ENCODE measurements at places on chromosomes 7 and 10.
A peak's percentile ranks its signal among the peaks of the same experiment; 100 is the strongest.

DNA sequence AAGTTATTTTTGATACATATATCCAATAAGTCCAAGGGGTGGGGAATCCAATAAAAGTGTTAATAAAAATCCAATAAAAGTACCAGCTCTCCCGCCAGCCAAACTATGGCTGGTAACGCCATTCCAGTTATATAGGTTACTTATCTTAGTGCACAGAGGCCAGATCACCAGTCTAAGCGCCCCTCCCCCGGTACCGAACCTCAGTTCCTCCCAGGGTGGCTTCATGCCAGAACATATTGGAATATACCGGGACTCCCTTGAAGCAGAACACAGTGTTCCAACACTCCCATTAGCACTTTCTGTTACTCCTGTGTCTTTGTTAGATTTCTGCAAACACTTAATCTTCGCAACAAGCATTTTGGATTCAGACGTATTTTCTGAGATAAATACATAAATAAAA, 7.5 kb downstream of the FBH1 start:
- DNase-seq: no peak

GRCh38 chr10:61655335-61655851, 7.3 kb upstream of the CABCOCO1 start:
- DNase-seq: no peak

- no peak for DNase-seq
These were observed 169.7 kb downstream of the CACNA2D1 start for GRCh38 chr7:82273886-82274285.

DNA sequence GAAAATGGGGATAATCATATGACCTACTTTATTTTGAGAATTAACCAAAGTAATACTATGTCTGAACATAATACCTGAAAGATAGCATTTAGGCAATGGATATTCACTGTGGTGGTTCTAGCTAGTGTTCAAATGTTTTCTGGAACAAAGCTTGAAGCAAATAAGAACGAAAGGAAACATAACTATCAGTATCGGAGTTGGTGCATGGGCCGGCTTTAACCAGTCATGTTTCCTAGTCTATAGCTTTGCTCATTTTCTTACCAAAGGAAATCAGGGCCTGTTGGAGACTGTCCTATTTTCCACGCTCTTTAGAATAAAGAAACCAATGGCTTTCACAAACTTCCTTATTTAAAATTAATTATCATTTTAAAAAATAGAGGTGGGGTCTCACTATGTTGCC, 8.9 kb downstream of the IL2RA start:
- DNase-seq: no peak

GRCh38 chr10:118781541-118781940, 26.8 kb upstream of the CACUL1 start:
- no peak for DNase-seq

DNA sequence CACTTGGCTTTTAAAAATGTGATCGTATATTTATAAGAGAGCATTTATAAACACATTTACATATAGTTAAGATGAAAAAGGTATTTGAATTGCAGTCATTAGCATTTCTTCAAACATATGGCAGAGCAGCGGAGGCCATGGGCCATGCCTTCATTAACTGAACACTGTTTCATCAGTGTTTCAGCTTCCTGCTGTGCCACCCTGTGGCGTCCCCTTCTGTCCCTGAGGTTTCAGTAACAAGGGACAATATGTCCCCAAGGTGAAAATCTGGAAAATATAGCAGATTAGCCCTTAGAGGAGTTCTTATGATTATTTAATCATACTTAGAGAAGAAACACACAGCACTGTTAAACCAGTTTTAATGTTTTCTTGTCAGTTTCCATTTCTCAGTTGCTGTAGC, 577.8 kb downstream of the ETV1 start:
- no peak for DNase-seq

- DNase-seq: no peak
These were observed 155.8 kb upstream of the GLI3 start for GRCh38 chr7:42392826-42393225.

GRCh38 chr7:133409421-133409820, 156.5 kb downstream of the EXOC4 start:
- no peak for DNase-seq

GRCh38 chr7:157496416-157497275, 159.8 kb downstream of the DNAJB6 start:
- no peak for DNase-seq

GRCh38 chr7:112347088-112347487, 103.2 kb upstream of the IFRD1 start:
- DNase-seq: no peak

DNA sequence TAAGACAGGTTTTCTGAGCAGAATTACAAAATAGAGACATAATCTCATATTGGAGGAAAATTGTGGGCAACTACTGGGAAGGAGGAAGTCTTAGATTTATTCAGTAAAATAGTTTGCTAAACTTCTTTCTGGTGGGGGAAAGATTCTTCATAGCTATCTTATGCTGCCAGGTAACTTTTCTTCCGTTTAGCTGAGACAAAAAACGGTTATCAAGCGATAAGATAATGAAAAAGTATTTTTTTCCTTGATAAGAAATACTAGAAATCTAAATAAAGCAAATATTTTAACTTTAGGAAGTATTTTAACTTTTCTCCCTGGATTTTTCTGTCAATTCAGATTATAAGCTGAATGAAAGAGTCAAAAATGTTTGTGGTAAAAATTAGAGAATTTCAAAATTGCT, 52.3 kb downstream of the JMJD1C start:
- no peak for DNase-seq

- DNase-seq: no peak
These were observed 179.5 kb downstream of the CREB5 start for GRCh38 chr7:28591725-28592349.

DNA sequence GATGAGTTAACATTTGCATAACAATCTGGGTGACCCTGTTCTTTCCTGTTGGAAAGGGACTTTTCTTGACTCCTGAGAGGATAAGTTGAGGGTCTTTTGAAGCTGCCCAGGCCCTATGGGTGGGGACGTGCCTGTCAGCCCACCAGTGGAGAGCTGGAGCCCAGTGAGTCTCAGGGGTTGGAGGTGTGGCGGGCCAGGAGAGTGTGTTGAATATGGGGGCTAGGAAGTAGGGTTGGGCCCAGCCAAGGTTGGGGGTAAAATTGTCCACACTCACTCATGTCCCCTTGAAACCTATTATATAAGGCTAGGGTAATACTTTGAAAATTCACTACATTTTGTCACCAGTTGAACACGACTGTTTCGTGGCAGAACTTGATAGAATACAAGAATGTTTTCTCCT, 17.9 kb upstream of the KAT6B start:
- no peak for DNase-seq

GRCh38 chr7:118861581-118861980, 637.1 kb downstream of the ANKRD7 start:
- DNase-seq: no peak

- DNase-seq: no peak
These were observed 98.7 kb upstream of the ADO start for GRCh38 chr10:62705789-62706188.

- no peak for DNase-seq
These were observed 634.7 kb downstream of the ARL4A start for GRCh38 chr7:13322126-13322525.

GRCh38 chr7:1738511-1738910, 68.4 kb downstream of the ELFN1 start:
- DNase-seq: no peak

GRCh38 chr10:12980713-12981306, 20.7 kb downstream of the CCDC3 start:
- no peak for DNase-seq

- no peak for DNase-seq
These were observed 46.0 kb downstream of the CDC123 start for GRCh38 chr10:12241810-12242529.

GRCh38 chr7:31175672-31176071, 123.6 kb downstream of the ADCYAP1R1 start:
- DNase-seq: no peak

DNA sequence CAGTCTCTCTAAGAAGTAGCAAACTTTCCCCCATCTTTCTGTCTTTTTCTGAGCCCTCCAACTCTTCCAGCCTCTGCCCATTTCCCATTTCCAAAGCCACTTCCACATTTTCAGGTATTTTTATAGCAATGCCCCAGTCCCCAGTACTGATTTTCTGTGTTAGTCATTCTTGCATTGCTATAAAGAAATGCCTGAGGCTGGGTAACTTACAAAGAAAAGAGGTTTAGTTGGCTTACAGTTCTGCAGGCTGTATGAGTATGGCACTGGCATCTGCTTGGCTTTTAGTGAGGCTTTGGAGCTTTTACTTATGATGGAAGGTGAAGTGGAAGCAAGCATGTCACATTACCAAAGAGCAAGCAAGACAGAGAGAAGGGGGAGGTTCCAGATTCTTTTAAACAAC, 17.2 kb downstream of the PLCE1 start:
- no peak for DNase-seq

DNA sequence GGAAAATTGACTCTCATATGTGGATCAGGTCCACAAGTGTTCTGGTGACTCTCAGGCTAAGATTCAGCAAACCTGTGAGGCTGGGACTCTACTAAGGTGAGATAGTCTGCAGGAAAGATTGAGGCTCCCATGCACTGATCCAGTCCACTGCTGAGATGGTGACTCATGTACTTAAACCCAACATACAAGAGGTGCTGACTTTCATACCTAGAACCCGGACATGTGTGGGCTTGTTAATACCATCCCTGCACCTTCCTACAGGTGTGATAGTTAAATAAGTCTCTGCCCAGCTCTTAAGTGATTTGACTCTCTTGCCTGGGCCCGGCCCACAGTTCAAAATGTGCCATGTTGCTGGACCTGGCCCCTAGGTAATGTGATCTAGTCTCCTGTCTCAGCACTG, 27.1 kb upstream of the ZNF107 start:
- no peak for DNase-seq

DNA sequence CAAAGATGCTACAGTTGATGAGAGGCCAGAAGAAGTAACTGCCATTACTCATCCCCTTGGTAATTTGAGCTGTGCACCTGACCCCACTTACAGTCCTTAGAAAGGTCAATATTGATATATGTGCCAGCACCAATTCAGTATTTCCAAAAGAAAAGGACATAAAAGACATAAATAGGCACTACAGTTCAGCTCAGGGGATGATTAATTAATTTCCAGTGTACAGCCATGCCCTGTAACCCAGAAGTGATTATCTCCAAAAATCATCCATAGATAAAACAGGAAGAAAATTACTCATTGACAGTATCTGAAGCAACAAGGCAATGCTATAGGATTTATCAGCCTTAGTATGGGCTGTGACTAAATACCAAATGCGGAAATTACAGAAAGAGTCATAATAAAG, 82.4 kb downstream of the PHYHIPL start:
- no peak for DNase-seq

- no peak for DNase-seq
These were observed 55.8 kb upstream of the PFKFB3 start for GRCh38 chr10:6146921-6147320.

GRCh38 chr10:93701866-93702209, 554 bp downstream of the FRA10AC1 start:
- no peak for DNase-seq

DNA sequence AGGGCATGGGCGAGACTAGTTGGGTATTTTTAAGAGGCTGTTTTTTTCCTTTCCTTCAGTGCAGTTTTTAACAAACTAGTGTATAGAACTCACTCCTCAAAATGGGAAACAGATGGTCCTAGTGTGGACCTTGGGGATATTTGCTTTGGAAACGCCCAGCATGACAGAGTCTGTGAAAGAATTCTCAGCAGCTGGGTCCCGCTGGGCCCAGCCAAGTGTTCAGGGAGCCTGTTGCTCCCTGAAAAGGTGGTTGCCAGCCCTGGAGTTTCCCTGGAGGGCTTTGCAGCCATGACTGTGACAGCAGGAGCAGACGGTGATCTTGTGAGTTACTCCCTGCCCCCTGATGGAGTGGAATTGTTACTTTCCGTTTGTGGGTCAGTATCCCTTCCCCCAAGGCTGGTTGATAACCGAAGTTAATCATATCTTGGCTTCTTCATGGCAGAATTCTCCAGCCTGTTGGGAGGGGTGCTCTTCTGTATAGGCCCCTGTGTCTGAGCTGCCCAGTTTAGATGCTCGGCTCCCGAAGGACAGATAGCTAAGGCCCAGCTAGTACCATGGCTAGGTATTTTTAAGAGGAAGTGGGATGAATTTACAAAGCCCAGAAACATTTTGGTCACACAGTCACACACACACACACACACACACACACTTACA, 278.6 kb upstream of the HABP2 start:
- no peak for DNase-seq

- no peak for DNase-seq
These were observed 57.1 kb downstream of the ZNF467 start for GRCh38 chr7:149716007-149716931.

GRCh38 chr10:33793793-33794192, 459.3 kb upstream of the NRP1 start:
- no peak for DNase-seq

DNA sequence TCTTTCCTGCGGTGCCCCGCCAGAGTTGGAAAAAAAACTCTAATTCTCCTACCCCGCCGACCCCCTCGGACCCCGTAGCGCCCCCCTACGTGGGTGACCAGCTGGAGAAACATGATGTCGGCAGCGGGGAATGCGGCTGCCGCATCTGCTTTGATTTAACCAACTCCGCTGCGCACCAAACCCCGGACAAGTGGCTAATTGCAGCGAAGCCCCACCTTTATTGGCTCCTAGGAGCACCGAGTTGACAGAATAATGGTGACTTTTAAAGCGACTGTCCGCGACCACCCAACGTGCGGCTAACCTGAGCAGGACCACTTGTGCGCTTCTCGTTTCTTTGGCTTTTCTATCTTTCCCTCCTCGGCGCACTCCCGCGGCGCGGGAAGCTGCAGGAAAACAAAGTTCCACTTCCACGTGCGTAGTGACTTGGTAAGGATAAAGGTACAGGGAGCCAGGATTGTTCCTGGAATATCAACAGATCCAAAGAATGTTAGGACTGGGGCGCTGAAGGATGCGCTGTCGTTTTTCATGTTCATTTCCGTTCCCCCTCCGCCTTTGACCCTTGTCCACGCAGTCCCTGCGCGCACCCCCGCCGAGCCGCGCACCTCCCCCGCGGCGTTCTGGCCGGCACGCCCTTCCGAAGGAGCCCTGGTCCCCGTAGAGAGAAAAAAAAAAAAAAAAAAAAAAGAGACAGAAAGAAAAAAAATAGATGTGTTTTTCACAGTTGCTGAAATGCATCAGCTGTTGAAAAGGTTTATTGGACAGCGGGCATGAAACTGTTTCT, 1.4 kb downstream of the WNT16 start:
- peak; percentile 47 for DNase-seq

DNA sequence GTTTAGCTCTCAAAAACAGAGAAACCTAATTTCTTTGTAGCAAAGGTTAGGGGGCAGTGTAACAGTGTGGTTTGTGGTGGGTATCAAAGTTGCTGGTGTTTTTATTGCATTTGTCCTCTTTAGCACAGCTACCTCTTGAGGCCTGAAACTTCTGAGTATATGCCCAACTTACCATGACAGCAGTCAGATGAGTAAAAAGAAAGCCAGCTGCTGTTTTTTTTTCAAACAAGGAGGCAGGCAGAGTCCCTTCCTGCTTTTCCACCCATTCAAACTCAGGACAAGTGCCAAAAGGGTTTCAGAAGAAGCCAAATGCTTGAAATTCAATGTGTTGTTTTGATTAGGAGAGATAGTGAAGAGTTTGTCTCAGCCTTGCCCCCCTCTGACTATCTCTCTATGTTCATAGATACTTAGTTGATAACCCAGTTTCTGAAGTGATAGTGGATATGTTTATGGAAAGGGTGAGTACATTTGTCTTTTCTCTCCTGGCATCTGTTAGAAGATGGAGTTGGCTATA, 23.1 kb downstream of the GBF1 start:
- no peak for DNase-seq
